Activated CD4-positive, alpha-beta T cell treated with anti-CD3 and anti-CD28 coated beads for 4 hours (primary cell): ENCODE measurements at places on chromosomes 5 and 9.

DNA sequence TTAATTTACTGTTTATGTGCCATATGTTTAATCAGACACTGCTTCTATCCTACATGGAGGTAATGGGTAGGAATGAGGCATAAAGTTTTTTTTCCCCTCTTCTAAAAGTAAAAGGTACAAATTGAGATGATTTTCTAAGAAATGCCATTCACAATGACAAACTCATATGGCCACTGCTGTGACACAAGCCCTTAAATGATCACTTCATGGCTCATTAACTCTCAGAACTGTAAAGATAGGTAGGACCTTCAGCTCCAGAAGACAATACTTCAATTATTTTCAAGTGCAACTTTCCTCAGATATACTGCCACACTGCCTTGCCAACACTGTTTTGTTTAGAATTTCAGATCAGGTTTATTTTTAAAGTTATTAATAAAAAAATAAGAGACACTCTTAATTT, 362.9 kb upstream of the ZNF608 start:
- no peak for DNase-seq

GRCh38 chr5:24094081-24094679, 550.6 kb downstream of the CDH10 start:
- no peak for DNase-seq

DNA sequence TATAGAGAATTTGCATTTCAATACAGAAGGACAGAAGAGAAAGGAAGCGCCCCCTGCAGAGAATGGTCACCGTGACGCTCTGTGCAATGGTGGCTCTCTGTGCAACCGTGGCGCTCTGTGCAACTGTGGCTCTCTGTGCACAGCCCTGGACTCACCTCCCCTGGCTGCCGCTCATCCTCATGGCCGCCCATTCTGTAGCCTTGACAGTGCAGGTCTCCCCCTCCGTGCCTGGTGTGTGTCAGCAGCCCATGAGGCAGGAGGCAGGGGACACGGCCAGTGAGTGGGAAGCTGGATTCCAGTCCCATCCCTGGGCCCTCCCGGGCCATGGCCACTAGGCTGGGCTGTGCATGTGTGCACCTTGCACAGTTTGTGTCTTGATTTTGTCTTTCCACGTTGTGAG, 12.0 kb downstream of the EXOC3 start:
- DNase-seq: no peak

GRCh38 chr9:130847306-130848217, 12.5 kb downstream of the ABL1 start:
- DNase-seq: no peak

- DNase-seq: no peak
These were observed 200.5 kb downstream of the ARHGEF28 start for GRCh38 chr5:73826301-73827105.

GRCh38 chr9:133656211-133657119, 20.3 kb downstream of the DBH start:
- peak; percentile 54 for DNase-seq
